HT1080 (cell line): ENCODE measurements at places on chromosomes 6 and 20.

- DNase-seq, result no peak
Measured at GRCh38 chr20:63091901-63092659, 85.3 kb upstream of the BHLHE23 start.

- no peak for DNase-seq
Measured at GRCh38 chr20:47982574-47983360, 197.5 kb upstream of the SULF2 start.

DNA sequence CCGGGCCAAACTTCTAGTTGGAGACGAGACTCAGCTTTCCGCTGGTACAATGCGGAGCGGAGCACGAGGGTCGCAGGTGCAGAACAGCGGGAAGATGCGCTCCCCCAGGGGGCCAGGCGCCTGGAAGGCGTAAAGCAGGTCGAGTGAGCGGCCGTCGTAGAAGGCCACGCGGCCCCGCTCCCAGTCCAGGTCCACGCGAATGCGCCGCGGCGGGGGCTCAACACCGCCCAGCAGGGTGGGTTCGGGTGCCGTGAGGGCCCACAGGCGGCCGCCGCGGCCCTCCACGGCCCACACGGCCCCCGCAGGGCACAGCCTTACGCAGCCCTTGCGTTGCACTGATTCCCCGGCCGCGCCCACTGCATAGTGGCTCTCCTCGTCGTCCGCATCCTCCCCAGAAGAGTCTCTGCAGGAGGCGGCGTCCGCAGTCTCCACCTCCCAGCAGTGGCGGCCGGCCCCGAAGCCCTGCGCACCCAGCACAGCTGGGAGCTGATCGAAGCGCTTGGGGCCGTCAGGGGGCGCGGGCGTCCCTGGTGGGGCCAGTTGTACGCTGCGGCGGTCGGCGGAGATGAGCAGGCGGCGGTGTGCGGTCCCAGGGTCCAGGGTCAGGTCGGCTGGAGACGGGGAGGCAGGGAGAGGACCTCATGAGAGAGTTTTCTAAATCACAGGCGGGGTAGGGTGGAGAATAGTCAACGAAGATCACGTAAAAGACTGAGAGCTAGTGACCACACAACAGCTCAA lies 4.3 kb downstream of the PPP1R11 start:
- DNase-seq, result no peak

DNA sequence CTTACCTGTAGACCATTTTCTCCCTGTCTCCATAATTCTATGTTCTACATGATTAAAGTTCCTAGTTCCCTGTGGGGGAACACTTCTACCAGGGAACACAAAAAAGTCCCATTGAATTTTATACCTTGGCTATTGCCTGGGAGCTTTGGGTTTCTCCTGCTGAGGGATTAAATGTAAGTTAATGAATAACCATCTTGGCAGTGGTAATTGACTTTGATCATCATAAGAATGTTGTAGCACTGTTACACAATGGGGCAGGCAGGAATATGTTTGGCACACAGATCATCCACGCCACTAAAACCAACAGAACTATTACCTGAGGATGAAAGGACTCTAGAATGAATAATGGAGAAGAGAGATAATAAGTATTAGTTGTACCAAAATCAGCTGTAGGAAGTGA lies 1106.2 kb upstream of the GJE1 start:
- DNase-seq, result no peak

- peak; percentile 11 for DNase-seq
Measured at GRCh38 chr20:52958211-52958610, 13.9 kb upstream of the TSHZ2 start.
